NCI-H1930 (cell line): ENCODE measurements at places on chromosomes 2 and 18.

GRCh38 chr2:46435796-46436360, 43.5 kb upstream of the TMEM247 start:
- DNase-seq = no peak

DNA sequence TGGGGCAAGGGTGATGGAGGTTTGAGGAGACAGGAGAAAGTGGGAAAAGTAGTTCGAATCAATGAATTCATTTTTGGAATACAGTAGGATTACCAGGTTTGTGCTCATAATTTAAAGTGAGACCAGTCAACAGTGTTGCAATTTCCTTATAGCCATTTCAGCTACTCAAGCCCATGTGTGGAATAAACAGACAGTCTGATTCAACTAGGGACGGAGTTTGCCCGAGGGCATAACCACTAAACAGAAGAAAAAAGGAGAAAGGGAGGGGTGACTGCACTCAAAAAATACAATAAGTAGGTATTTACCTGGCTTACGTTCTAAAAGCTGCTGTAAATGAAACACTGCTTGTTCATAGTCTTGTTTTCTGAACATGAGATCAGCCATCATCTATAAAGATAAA, 55.2 kb downstream of the TTC21B start:
- DNase-seq = no peak

DNA sequence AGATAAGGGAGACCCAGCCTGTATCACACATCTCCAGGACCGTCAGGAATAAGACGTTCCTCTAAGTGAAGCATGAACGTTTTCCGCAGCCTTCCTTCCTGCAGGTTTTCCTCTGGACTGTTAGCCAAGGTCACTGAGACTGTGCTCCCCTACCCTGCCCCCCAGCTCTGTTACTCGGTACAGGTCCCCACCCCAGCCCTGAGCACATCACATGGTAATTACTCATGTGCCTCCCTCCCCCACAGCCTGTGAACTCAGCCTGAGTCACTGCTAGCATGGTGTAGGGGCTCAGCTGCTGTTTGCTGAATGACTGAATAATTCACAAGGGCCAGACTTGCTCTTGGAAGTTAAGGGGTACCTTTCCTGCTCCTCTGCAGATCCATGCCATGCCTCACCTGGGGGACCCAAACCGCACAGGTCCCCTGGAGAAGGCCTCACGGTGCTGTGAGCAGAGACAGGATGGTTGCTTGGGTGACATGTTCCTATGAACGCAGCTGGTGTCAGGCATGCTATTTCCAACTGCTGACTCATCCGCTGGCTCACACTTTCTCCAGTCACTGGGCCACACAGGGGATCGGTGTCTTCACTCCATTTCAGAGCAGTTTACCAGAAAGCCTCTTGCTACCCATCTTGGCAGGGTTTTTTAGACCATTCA, 88.2 kb downstream of the PLB1 start:
- no peak for DNase-seq

GRCh38 chr2:120227111-120227991, 4.2 kb upstream of the TMEM185B start:
- DNase-seq = no peak

GRCh38 chr18:13681701-13682100, 44.7 kb downstream of the FAM210A start:
- DNase-seq = no peak

- DNase-seq = no peak
These were observed 238.2 kb upstream of the RBBP8 start for GRCh38 chr18:22694954-22695353.

DNA sequence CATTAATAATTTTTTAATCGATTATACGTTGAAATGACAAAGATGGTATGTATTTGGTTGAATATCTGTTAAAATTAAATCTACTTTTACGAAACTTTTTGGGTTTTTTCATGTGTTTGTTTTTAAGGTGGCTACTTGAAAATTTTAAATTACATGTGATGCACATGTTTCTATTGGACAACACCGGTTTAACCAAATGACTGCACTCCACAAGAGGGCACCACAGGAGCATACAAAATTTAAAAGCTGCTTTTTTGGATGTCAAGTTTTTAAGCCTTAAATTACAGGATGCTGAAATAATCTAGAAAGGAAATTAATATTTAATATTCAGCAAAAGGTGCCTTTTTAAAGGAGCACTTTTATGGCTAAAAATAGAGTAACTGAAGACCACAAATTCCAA, 98.7 kb downstream of the ACVR1 start:
- peak; percentile 14 for DNase-seq
